Stimulated activated naive CD4-positive, alpha-beta T cell (primary cell): ENCODE measurements at places on chromosomes 3 and 15.

DNA sequence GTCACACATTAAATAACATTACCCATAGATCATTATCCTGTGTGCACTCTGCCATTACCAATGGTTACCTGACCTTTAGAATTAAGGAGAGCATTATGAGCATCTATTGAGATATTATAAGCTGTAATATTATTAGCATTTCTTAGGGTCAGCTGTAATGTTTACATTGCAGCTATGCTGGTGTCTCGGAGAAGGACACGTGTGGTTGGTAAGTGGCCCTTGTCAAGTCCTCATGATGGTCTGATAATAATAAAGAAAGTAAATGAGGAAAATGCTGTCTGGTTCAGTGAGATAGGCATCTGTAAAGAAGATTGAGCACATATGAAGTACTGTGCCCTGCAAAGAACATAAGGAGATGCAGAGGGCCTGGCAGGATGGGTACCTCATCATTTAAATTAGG is 71.7 kb upstream of the ARL6 start:
- no peak for DNase-seq

- no peak for DNase-seq
Measured at GRCh38 chr3:70933105-70933810, 620.8 kb upstream of the MDFIC2 start.

GRCh38 chr15:49902685-49903501 is 216.1 kb downstream of the ATP8B4 start:
- DNase-seq, result no peak

GRCh38 chr3:18440066-18440722 is 15.1 kb upstream of the SATB1 start:
- no peak for DNase-seq

DNA sequence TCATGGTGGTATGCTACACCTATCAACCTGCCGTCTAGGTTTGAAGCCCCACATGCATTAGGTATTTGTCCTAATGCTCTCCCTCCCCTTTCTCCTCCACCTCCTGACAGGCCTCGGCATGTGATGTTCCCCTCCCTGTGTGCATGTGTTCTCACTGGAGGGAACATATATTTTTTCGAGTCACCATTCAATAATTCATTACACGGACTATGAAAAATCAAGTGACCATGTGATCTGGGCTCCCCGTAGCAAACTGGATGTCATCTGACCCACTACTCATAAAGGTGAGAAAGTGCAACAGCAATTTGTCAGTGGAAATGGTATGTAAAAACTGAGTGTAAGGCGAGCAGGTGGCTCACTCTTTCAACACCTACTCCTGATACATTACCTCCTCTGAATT is 224.3 kb upstream of the RASGRP1 start:
- DNase-seq, result no peak

DNA sequence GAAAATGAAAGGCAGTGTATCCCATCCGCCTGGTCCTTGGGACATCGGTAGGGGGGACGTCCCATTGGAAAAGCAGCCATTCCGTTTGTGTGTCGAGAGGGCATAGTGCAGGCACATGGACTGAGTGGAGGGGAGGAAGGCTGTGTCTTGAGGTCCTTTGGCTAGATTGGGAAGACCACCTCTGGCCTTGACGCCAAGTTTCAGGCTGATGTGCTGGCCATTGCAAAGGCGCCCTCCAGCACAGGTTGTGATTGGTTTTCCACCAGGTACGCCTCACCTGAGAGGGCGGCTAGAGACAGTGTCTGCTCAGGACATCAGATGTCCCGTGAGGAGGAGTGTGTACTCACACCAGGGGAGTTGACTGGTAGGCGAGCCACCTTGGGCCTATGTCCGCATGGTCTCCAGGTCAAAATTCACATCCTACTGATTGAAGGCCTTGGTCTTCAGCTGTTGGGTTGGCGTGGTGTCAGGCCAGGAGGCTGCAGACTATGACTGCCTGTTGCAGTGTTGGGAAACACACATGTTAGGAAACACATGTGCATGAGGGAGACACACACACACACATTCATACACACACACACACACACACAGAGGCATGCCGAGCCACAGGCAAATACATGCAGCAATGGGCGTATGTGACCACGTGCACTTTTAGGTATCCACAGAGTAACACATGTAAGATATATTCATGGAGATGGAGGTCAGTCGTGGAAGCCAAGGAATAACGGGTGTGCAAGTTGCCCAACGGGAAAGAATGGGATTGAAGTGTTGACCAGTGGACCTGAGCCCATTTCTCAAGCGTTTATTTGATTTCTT is 98.4 kb downstream of the SNRPN start:
- DNase-seq, result no peak

DNA sequence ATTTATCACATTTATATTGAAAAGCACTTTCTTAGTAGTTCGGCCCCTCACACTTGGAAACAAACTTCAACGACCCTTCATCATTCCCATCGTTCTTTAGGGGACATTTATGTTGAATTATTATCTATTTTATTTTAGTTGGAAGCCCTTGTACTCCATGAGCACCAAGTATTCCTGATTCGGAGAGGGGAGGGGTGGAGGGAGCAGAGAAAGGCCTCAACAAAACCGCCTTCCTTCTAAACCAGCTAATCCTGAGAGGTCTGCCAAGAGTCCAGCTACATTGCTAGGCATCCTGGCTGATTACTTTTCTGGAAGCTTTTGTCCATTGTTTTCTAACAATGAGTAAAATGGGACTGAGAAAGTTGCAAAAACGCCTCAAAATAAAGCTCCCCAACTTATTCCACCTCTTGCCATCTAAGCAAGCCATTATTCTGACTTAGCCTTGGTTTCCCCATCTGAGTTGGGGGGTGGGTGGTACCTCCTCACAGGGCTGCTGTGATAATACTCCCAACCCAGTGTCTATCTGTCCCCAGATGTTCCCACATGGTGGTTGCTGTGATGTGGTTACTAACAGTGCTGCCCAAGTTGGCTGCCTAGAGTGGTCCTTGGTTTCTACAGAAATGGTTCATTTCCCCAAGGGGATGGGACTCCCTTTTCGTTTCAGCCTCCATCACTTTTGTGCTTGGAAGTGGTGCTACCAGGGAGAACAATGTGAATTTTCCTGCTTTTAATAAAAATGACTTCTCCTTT is 1.2 kb upstream of the TMEM158 start:
- DNase-seq, result no peak

DNA sequence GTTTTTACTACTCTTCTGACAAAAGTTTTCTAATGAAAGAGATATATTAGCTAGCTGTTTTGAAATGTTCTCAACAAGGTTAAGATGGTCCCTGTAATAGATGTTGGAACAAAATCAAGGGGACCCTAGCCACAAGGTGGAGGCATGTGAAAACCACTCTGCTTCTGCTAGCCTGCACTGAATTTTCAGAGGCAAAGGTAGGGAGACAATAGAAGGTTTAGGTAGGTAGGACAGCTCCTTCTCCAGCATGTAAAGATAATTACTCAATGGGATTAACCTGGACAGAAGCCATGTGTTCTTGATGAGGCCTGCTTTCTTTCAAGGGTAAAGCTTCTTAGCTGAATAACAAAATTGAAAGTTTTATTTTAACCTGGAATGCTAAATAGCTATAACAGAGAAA is 333.5 kb downstream of the LSAMP start:
- no peak for DNase-seq

DNA sequence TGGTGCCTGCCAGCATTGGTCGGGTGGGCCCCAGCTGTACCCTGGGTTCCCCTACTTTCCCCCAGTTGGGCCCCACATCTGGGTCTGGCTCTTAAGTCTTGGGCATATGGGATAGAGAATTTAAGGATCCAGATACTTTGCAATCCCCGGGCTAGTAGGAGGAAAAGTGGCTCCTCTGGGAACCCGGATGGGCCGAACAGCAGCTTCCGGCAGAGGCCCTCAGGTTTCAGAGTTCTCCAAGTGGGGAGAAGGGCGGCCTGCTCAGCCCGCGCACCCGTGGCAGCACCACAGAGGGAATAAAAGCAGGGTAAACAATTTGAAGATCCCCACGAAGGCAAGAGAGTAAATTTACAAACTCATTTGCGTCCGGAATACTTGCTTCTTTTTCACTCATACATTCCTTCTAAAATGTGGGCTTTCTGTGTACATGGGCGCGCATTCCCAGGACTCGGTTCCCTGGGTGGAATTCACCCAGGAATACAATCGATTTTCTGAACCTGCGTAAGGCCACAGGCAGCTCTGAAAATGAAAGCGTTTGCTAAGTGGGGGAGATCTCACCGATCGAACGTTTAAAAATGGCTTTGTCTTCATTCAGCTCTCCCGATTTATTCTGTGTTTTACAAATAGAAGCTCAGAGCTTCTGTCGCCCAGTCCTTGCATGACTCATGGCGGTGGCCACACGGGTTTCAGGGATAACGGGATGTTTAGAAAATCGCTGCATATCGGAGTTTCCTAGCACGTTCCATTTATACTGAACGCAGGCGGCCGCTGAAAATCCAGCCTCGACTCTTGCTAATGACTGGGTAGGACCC is 74.0 kb upstream of the POLG start:
- DNase-seq, result no peak

DNA sequence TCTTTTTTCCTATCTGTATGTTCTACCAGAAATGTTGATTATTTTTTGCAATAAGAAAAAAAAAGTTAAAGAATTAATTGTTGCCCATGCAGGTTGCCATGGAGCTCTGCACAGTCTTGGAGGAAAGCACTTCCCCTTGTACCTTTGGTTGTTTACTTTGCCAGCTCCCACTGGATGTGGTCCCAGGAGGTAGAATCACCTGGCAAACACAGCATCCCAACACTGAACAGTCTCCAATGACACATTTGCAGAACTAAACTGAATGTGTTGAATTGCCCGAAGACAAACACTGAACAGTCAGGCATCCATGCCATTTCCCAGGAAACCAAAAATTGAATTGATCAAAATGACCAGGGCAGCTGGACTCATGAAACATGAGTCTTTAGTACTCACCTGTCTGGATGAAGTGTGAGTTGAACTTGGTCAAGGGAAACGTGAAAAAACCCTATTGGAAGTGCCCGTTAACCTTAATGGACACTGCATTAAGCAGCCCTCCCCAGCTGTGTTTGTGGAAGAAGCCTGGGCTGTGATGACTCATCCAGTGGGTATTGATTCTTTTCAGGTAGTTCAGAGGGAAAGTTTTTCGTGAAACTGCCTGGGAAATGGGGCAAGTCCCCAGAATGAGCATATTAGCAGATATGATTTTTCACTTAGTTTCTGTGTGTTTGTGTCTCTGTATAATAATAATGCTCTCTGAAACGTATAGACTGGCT is 284.7 kb upstream of the STT3B start:
- DNase-seq, result no peak

- no peak for DNase-seq
Measured at GRCh38 chr3:122784436-122784835, 9.2 kb downstream of the HSPBAP1 start.

DNA sequence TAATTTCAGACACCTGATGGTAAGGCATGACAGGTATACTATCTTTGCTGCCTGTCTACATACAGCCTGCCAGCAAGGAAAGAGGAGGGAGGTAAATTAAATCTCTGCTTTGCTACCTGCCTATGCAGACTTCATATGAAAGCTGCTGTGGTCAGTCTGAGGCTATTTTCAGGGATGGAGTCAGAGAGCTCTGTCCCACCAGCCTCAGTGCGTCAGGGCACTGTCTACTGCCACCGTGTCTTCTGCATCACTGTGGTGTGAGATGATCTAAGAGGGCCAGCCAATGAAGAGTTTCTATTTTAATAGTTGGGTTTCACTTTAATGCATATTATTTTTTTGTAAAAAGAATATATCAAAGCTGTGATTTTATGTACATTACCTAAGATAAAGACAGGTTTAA is 125.6 kb downstream of the CADPS start:
- DNase-seq, result no peak

GRCh38 chr15:88844749-88845386 is 41.6 kb downstream of the ACAN start:
- no peak for DNase-seq

GRCh38 chr3:14814411-14814871 is 4.3 kb upstream of the FGD5 start:
- no peak for DNase-seq

- no peak for DNase-seq
Measured at GRCh38 chr3:140651287-140651686, 26.6 kb upstream of the TRIM42 start.

DNA sequence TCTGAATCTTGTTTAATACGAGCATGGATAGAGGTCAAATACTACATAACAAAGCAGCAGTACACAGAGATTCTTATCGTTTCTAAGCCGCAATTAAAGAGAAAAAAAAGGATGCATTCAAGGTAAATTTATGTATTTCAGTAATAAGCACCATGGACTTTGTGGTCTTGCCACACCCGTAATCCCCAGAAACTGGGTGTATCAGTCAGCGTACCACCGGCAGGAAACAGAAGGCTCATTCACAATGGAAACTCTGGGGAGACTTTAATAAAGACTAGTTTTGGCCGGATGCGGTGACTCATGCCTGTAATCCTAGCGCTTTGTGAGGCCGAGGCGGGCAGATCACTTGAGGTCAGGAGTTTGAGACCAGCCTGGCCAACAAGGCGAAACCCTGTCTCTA is 81.9 kb upstream of the ZNF280D start:
- DNase-seq, result no peak

- DNase-seq, result no peak
Measured at GRCh38 chr3:190197346-190197763, 76.7 kb upstream of the P3H2 start.

DNA sequence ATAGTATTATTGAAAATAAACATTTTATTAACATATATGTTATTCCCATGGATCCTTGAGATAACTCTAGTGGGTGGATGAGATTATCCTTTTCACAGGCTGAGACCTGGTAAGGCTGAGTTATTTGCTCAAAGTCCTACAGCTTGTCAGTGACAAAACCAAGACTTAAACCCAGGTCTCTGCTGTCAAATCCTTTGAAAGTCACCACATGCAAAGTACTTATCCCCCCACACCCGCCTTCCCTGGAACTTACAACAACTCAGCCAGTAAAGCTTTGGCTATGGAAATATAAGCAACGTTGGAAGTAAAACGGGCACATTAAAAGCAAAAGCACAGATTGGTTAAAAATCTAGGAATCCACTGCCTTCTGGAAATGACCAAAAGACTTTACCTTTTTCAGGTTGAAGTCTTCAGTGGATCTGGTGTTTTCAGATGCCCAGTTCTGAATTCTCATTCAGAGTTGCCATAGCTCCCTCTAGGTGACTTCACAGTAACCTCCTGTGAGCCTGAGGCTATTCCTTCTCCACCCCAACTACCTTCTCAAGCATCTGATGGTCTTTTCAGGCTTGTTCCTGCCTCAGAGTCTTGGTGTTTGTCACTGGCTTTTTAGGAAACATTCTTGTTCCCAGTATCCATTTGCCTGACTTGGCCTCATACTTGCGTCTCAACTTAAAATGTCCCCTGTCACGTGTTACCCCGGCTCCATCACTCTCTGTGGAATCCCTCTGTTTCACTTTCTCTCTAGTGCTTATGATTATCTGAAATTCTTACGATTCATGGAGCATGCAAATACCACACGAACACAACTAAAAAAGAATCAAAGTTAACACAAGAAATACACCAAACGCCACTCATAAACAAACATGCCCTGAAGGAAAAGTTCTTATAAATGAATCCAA is 131.2 kb downstream of the MAGI1 start:
- no peak for DNase-seq
